Stimulated activated CD4-positive, alpha-beta T cell treated with anti-CD3 and anti-CD28 coated beads, Interleukin-15, amount 100 ng/mL, for 1 hour (primary cell): ENCODE measurements at places on chromosomes 6 and 20.

DNA sequence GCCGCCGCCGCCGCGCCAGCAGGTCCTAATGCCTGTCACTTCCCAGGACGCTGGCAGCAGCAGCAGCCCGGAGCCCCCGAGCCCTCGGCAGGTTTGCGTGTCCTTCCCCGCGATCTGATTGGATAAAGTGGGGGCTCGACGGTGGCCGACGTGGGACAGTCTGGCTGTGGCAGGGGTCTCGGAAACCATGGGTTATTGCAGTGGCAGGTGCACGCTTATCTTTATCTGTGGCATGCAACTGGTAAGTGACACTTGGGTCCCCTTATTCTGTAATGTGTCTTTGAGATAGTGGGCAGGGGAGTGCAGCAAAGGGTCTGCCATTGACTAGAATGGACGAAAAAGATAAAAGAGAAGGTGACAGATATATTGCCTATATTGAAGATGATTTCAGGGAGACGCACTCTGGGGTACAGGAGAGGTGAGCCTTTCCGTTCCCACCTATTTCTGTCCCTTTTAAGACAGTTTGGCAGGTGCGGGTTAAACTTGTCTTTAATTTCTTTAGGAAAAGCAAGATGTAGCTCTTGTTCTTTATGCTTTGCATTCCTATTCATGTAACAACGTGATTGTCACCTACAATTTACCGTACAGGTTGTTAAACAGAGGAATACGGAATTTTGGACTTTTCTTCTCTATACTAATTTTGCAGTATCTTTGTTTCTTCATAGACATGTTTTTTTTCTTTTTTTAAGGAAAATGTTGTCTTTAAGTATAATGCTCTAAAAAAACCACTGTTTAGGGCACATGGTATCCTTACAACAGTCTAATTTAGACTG lies 535 bp downstream of the NKAIN2 start:
- no peak for DNase-seq

DNA sequence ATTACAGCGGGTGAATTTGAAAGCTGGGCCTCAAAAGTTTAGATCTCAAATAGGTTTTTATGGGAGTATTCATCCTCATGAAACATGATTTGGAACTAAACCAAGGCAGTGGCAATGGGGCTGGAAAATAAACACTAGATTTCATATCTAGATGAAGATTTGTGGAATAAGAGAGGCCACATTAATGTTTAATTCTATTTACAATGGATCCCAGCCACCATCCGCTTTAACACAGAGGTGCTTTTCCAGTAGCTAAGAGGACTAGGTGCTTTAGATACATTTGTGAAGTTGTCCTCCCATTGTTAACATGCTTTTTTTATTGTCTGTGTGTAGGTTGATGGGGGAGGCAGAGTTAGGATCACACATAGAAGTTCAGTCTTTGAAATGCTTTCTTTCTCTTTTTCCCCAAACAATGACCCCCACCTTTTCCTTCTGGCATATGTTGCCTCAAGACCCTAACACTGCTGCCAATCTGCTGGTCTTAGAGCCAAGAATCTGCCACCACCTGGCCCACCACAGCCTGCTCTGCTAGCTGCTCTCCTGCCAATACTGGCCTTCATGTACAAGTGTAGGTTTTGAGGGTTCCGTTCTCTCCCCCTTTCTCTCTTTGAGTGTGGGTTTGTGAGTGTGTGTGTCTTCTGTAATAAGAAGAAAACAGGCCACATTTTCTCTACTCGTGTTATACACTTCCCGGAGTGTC lies 27.8 kb upstream of the GFRAL start:
- DNase-seq: no peak

DNA sequence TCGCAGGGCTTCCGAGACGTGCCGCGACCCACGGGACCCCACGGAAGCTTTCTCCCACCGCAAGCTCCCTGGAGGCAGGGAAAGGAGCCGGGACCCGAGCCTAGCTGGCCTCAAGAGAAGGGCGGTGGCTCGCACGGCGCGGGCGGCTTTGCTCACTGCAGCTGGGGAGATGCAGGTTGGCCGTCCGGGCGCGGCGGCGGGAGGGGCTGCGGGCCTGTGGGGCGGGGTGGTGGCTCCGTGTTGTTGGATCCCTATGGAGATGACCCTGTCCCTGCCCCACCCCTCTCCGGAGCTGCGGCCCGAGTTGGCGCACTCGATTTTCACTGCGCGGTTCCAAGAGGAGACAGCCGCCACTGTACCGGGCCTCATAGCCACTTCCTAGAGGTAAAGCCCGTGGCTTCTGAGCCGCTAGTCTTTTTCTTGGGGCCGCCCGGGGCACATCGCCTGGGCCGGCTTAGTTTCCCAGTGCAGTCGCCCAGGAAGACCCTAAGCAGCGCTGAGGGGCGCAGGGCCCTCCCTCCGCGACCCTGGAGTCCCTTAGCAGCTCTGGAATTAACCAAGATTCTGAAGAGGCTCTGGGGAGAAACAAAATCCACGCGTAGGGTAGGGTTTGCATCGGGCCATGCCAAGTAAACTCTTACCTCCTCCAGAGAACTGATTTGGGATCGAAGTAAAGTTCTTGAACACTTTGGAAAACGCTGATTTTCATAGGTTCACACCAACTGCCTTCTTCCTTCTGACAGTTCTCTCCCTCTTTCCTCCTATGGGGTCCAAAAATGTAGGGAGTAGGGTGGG lies at the start of gene ECT2L:
Gene ECT2L, plus strand, starts transcription at position 279 of the 795 bp plus-strand sequence. CDS start 17,188 bp downstream, outside the sequence.
- DNase-seq: no peak

- no peak for DNase-seq
Measured at GRCh38 chr6:12572896-12573827, 143.4 kb upstream of the PHACTR1 start.

GRCh38 chr20:24389686-24390085 lies 79.7 kb upstream of the SYNDIG1 start:
- no peak for DNase-seq

DNA sequence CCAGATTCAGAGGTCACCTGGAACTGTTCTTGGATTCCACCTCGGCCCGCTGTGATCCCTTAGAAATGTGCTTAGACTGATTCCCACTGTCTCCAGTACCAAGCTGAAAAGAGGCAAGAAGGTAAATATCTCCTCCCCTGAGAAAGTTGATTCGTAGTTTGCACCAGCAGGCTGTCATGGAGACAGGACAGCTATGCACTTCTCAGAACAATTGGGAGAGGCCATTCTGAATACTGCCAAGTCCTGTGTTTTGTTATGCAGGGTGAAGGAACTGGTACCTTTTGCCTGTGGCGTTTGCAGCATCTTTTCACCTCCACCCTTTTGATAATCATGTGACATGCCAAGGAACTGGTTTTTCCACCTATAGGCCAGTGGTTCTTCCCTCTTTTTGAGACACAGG lies 58.2 kb upstream of the RNGTT start:
- no peak for DNase-seq

DNA sequence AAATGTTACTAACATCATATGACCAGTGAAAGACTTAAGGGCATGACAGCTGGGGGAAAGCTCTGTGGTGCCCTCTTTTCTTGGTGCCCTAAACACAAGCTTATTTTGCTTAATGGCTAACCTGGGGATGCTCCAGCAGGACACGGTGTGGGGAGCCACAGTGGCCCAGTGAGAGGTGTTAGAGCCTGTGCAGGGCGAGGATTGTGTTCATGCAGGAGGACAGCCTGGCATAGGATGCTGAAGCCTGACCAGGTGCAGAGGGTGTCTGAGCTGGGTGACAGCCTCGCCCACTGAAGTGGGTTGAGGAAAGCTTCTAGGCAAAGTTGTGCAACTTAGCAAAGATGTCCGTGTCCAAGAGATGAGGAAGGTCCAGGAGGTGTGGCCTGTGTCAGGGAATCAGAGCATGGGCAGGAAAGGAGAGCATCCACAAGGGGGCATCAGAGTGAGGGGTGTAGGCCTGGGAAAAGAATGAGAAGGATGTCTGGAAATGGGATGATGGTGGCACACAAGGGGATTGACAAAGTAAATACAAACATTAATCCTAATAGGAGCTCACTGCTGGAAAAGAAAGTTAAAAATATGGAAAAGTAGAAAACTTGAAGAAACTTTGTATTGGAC lies 33.9 kb downstream of the SLC17A4 start:
- no peak for DNase-seq

DNA sequence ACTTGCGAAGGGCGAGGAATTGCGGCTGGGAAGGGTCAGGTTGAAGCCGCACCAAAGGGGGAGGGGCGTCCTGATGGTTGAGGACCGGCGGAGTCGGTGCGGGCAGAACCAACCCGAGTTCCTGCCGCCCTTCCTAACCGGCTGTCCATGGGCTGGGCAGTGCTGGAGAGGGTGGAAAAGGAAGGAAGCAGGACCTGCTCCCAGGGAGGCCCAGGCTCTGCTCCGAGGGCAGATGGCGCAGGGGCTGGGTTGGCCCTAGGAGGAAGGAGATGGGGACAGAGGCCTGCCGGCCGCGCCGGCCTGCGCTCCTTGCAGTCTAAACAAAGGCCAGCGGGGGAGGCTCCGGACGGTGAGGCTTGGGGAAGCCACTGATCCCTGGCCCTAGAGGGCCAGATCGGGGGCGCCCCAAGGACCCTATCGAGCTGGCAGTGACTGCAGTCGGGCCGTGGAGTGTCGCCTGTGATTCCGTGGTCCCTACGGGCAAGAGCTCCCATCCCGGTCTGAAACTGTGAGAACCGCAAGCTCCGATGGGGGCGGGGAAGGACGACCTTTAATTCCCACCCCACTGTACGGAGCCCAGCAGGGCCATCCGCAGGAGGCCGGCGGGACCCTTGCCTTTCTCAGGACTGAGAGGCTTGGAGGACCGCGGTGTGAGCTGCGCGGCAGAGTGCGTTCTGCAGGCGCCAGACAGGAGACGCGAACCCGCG lies 39.4 kb downstream of the YTHDF1 start:
- no peak for DNase-seq

DNA sequence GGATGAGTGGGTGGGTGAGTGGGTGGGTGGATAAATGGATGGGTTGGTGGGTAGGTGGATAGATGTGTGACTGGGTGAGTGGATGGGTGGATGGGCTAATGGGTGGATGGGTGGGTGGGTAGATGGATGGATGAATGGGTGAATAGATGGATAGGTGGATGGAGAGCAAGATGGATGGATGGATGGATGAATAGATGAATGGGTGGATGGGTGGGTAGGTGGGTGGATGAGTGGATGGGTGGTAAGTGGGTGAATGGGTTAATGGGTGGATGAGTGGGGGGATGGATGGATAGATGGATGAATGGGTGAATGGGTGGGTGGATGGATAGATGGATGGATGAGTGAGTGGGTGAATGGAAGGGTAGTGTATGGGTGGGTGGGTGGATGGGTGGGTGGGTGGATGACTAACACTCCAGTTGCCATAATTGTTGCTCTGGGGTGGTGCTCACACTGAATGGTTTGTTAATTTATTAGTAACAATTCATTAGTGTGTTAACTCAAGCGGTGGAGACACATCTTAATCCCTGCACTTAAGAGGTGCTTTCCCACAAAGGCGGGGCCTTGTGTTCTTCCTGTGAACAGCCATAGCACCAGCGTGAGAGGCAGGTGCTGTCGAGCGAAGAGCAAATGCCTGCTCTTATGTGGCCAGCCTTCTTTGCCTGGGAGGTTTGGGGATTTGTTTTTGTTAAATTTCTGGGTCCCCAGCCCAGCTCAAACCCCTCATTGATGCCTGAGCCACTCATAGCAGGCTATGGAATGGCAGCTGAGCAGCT lies 4.9 kb upstream of the APCDD1L start:
- DNase-seq: no peak

DNA sequence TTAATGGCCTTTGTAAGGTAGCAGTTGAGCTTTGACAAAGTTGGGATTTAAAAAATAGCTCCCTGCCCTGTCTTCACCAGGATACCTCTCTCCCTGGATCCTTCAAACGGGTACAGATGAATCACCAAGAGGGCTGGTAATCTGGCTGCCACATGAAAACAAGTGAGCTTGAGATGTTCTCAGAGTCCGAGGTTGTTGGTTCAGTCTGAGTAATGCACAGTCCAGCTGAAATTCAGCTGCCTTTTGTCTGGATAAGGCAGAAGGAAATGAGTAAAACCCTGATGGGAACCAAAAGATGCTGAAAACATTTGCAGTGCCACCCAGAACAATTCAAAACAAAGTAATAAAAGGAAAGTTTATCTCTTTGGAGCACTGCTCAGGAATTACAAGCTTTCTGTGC lies 86.8 kb downstream of the GJA1 start:
- DNase-seq: no peak
